ENCODE measurements at places on chromosomes 6 and 20.

- no peak for DNase-seq
Measured at GRCh38 chr6:127547904-127548649, 28.9 kb upstream of the C6orf58 start.

- DNase-seq = no peak
Measured at GRCh38 chr6:110491644-110492317, 15.4 kb upstream of the SLC22A16 start.

- DNase-seq = no peak
Measured at GRCh38 chr20:33624399-33624798, 37.7 kb upstream of the C20orf144 start.

DNA sequence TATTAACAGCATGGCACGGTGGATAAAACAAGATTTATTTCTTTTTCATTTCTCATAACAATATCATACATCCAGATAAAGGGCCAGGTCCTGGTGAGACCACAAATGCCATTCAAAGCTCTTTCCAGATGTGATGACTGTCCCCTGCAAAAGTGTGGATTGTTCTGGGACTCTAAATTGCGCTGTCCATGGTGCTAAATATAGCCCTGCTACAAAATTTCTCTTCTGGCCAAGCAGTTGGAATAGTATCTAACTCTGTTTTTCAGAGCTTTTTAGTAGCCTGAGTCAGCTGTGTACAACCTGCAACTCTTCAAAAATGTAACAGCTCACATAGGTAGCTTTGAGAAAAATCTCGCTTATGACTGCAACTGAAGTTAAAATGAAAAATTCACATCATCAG, 115.8 kb downstream of the MANEA start:
- no peak for DNase-seq

DNA sequence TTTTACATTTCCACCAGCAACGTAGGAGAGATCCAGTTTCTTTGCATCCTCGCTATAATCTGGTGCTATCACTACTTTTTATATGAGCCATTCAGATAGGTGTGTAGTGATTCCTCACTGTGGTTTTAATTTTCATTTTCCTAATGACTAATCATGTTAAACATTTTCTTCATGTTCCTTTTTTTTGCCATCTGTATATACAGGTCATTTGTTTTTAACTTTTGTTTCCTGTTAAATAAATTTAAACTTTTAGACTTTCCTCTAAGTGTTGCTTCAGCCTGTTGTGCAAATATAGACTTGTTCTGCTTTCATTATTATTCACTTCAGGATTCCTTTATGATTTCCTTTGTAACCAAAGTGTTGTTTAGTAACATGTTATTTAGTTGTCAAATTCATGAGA, 697.4 kb downstream of the PTPRT start:
- DNase-seq = no peak

DNA sequence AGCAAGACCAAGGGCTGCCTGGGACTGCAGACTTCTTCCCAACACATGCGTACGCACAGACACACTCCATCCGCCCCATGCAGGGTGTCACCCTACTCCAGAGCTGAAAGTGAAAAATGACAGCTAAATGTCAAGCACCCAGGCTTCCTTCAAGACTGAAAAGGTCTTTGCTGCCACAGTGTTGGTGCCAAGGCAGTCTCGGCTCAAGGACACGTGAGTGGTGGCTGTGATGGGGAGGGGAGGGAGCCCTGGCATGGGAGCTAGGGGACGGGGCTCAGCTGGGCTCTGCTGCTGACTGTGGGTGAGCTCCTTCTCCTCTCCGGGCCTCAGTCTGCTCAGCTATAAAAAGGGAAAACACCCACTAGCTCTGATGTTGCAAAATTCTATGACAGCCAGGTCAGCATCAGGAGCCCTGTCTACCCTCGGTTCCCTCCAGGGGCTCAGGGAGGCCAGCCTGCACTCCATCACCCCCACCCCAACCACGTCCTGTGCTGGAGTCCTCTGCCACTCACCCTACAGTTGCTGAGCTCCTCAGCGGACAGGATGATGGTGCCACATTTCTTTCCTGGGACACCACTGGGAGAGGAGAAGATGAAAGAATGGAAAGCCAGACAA, 47.6 kb downstream of the CPNE5 start:
- no peak for DNase-seq

GRCh38 chr6:153092082-153093013, 38.7 kb downstream of the RGS17 start:
- DNase-seq = no peak

DNA sequence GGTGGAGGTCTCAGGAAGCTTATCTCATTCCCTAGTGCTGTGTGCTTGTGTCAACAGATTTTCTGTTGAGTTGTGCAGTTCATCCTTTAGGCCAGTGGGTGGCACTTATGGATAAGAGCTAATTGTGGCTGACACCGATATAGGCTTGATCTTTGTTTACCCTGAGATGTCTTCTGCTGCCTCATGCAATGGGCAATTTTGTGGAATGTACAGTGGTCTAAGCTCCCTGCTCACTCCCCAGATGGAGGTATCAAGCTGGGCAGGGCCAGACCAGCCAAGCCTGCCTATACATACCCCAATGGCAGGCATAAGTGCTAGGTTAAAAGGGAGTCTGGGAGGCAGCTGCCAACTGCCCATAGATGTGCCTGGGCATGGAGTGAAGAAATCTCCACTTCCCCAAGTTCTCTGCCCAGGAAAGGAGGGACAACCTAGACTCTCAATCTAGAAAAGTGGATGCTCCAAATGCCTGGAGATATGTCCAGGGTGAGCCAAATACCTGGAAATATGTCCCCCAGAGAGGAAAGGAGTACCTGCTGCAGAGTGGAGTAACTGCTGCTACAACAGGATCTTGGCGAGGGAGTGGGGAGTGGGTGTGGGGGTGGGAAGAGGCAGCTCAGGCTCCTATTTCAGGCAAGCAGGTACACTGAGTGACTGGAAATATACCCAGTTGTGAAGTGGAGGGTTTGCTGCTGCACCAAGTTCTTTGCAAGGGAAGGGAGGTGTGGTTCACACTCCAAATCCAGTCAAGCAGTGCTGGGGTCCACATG, 53.2 kb upstream of the ARG1 start:
- DNase-seq = peak; percentile 65

DNA sequence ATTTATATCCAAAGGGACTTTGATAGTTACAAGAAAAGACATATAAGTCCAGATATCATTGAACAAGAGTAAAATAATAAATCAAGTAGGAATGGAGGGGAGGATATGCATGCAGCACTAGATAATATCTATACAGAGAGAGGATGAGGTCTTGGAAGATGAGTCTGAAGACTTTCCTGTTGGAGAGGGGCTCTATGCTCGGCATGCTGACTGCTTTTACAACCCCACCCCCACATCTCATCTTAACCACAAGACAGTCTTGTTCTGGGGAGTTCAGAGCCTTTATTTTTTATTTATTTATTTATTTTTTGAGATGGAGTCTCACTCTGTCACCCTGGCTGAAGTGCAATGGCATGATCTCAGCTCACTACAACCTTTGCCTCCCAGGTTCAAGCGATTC, 48.4 kb upstream of the IER3 start:
- no peak for DNase-seq

GRCh38 chr20:21228511-21228910, 74.6 kb upstream of the XRN2 start:
- no peak for DNase-seq

GRCh38 chr6:9851006-9851405, 563.9 kb downstream of the TFAP2A start:
- no peak for DNase-seq

DNA sequence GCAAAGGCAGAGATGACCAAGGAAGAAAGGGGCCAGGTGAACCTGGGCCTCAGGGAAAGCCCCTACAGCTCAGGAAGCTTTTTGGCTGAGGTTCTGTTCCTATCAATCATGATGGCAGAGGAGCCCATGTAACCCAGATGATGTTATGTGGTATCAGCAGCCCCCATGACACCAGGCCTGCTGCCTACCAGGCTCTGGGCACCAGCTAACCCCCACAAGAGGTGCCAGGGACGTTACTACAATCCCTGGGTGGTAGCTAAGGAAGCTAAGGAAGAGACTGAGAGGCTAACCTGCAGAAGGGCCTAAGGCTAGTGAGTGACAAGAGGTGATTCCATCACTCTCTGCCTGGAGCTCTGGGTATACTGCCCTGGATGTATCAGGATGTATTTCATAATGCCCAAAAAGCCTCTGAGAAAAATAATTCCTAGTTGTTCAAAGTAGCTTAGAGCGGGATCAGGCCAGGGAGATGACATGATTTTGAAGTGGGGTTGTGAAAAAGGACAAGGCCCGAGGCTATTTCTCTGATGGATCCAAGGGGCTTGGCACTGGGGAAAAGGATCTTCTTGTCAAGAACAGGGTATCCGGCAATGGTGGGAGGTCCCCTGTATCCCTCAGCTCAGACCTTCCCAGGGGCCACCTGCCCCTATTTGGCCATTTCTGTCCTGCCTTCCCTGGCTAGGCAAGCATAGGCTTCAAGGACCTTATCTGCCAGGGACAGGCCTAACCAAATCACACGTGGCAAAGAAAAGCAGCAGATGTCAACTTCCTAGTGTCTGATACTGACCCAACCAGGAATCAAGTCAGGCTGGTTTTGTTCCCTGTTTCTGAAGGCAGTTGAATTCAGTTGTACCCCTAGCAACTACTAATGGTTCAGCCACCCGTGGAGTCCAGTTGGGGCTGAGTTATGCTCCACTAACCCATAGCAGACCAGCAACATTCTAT, 41.3 kb downstream of the PANK2 start:
- DNase-seq = no peak

DNA sequence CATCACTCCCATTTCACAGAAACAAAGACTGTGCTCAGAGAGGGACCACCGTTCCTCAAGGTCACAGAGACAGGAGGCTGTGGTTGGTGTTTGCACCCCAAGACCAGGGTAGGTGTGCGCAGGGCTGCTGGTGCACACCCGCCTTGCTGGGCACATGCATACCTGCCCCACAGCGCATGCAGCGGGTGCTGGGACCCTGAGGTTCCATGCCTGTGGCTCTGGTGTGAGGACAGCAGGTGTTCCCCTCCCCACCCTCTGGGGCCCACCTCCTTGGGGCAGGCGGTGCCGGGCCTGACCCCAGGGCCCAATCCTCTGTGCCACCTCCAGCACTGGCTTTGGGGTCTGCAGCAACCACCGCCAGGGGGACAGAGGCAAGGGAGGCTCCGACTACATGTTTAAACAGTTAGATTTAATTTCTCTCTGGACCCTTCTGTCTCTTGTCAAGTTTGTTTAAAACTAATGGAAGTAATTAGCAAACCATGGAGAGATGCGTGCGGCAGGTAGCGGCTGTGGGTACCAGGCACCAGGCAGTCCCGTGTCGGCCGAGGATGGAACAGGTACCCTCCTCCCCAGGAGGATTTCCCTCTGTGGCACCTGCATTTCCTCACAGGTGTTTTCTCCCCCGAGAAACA, 327.8 kb downstream of the TAF4 start:
- no peak for DNase-seq

DNA sequence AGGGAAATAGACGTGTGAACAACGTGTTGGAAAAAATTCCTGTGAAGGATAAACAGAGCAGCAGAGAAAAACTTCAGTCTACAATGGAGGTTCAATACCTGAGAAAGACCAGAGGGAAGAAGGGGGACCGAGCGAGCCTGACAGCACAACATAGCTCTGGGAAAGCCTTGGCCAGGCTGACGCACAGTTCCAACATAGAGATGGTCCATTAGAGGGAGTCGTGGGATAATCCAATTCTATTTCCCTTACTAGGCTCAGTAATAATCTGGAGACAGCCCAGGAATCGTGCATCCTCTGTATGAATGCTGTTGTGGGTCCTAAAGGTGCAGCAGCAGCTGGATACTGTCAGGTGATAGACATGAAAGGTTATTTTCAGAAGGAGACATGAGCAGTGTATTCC, 370.8 kb upstream of the BTBD3 start:
- DNase-seq = no peak
